ENCODE measurements at places on chromosomes 7 and 10.

DNA sequence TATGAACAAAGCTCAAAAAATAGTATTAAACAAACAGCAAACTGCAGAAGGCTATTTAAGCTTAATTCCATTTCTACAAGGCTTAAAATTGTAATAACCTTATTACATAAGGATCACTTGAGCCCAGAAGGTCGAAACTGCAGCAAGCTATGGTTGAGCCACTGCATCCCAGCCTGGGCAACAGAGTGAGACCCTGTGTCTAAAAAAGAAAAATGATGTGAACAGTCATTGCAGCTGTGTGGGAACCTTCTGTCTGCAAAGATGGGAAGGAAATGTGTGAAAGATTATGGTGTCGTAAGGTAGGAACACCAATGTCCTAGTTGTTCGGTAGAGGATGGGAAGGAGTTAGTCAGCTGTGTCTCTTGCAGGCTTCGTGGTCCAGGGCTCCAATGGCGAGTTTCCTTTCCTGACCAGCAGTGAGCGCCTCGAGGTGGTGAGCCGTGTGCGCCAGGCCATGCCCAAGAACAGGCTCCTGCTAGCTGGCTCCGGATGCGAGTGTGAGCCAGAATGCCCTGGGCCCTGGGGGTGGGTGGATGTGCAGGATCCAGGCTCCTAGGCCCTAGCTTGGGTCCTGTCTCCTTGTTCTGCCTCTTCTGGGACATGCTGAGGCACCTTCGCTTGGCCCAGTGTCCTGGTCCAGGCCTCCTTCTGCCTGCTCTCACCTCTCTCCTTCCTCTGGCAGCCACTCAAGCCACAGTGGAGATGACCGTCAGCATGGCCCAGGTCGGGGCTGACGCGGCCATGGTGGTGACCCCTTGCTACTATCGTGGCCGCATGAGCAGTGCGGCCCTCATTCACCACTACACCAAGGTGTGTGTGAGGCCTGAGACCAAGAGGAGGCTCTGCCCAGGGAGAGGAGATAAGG is 9.1 kb downstream of the C10orf62 start:
- no peak for DNase-seq

- DNase-seq: no peak
Measured at GRCh38 chr10:76723844-76724243, 913.8 kb downstream of the KCNMA1 start.

GRCh38 chr7:2037301-2037807 is 195.4 kb downstream of the MAD1L1 start:
- DNase-seq: no peak

DNA sequence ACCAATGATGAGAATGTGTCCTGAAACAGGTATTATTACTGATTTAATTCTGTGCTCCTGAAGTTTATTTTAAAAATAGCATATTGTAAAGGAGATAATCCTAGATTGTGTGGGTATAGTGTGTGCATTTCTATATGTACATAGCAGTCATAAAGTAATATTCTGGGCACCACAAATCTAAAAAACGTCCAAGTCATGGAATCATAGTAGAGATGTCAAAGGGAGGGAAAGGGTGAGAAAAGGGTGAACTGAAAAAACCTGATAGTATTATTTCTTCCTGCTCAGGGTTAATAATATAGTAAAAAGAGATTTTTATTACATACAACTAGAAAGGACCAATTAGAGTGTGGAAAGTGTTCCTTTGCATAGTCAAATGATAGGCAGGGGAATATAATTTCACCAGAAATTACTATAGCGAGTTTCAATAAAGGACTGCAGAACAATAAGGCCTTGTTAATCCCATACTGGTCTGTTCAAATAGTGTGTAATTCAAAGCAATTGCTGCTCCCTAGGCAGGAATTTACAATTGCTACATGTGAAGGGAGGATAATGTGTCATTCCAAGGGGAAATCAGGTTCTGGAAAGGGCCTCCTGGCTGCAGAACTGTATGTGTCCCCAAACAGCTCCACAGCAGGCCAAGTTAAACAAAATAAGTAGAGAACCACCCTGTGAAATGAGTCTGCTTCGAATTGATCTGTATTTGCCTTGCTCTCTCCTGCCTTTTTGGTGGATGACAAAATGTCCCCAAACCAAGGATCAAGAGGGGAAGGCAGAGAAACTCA is 42.5 kb upstream of the KMT2E start:
- DNase-seq: no peak

GRCh38 chr7:131522325-131522930 is 34.0 kb downstream of the PODXL start:
- no peak for DNase-seq

DNA sequence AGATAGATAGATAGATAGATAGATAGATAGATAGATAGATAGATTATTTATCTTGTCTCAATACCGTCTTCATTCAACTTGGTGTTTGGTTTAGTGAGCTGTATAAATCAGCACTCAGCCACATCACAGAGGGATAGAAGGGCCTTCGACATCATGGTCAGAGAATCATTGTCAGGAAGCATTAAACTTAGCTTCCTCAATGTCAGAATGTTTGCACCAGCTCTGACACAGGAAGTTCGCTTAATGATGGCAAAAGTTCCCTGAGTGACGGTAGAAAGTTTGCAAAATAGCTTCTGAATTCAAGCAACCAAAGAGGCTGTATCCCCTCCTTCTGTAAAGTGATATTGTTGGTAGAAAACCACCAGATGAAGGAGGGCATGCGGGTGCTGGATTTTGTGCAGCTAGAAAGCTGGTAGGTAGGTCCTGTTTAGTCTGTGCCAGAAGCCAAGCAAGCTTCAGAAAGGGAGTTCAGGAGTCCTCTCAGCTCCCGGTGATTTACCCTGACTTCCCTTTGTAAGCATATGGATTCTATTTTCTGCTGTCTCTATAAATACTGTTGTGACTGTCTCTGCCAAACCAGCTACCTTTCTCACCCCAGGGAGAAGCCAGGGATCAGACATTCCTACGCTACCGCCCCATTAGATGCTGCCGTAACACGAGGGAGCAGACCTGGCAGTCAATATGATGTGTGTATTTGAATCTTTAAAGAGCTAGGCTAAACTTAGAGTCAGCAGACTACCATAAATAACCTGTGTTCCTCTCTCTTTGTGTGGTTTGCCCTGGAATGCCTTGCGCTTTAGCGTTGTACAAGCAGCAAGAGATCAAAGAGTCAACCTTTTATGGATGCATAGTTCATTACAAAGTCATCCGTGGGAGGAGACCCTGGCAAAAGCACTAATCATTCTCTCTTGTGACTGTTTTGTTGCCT is 200.5 kb upstream of the KIAA1217 start:
- no peak for DNase-seq

DNA sequence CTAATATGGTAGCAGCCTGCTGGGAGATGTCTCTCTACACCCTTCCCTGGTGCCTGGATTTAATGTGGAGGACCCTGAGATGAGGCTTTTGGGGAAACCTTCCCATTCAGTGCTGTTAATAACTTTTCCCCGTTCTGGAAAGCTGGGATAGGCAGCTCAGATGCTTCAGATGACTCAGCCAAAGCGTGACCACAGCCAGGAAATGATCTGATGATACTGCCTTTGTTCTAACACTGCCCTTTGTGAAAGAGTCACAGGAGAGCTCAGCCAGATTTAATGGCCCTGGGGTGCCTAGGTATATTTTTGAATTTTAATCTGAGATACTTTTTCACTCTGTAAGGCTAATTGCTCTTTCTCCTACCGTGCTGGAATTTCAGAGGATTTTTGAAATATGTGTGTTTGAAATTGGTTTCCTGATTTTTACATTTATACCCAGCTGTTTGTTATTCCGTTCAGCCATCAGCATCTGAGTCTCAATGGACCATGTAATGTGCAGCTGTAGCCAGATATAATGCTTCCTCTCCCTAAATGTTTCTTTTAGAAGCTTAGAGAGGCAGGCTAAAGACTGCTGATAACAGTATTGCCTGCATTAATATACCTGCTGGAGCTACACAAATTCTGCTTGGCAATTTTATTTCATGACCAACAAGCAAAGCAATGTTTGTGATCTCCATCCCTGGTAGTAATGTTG is 17.8 kb downstream of the CELF2 start:
- DNase-seq: no peak

GRCh38 chr7:45073031-45073785 is 15.6 kb downstream of the NACAD start:
- DNase-seq: no peak

GRCh38 chr7:7562736-7563135 is 3.9 kb upstream of the MIOS start:
- no peak for DNase-seq

GRCh38 chr7:8149222-8149621 is 112.7 kb downstream of the ICA1 start:
- DNase-seq: no peak

- DNase-seq: no peak
Measured at GRCh38 chr7:66609176-66609575, 19.5 kb upstream of the KCTD7 start.

GRCh38 chr7:137888241-137888640 is 41.5 kb upstream of the DGKI start:
- DNase-seq: no peak

DNA sequence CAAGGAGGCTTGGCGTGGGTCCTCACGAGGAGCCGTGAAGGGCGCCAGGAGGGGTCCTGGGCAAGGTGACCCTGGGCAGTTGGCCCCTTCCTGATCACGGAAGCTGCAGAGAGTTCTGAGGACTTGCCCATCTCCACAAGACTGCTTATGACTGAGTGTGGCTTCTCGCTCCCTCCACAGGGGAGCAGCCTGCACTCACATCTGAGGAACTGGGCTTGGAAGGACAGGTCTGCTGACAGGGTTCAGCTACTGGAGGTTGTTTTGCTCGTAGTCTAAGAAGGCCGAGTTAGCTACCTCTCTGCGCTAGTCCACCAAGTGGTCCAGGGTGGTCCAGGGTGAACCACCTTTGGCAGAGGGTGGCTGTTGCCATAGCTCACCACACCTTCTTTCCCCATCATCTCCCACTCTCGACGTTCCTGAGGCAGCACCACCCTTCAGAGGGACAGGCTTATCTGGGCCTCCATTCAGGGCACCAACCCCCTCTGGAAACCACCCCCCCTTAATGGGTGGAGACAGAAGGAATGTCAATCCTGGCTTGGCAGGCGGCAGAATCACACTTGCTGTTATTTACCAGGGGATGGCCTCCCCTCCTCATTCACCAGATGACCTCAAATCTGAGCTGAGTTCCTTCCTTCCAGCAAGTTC is 38.2 kb downstream of the FAM53B start:
- DNase-seq: no peak

GRCh38 chr10:105971460-105971859 is 1193.0 kb downstream of the SORCS1 start:
- DNase-seq: no peak

- no peak for DNase-seq
Measured at GRCh38 chr7:128351296-128352152, 7.8 kb upstream of the RBM28 start.

DNA sequence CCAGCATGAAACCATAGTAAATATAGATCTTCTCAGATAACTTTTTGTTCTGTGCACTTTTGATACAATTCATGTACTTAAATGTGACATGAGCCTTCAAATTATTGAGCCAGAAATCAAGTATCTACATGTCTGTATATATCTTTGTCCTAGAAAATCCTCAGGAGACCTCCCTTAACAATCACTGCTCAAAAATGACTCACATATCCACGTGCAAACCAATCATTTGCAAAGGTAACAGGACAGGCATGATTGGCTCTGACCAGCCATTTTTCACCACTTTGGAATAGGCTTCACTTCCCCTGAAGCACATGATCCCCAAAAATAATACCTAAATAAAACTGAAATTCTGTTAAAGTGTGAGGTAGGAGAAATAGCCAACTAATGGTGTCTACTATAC is 902.5 kb downstream of the PCDH15 start:
- DNase-seq: no peak

- no peak for DNase-seq
Measured at GRCh38 chr7:30925913-30926312, 14.3 kb downstream of the AQP1 start.

GRCh38 chr10:100315615-100316014 is 14.4 kb downstream of the PKD2L1 start:
- DNase-seq: no peak

GRCh38 chr10:59904426-59905065 is 1.8 kb downstream of the CCDC6 start:
- DNase-seq: no peak

DNA sequence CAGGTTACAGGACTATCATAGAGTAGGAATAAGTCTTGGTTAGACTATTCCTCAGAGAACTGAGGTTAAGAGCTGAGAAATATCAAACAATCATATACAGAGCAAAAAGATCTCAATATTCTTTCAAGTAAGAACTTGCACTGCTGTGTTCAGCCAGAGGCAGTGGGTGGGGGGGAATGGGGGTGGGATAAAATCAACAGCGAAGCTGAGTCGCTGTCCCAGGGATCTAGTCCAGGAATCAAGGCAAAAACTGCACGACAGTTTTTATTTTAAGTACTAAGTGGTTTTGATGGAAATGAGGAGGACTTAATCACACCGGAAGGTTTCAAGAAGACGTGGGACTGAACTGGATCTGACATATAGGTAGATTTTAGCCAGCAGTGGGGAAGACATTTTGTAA is 159.1 kb downstream of the SRPK2 start:
- DNase-seq: no peak

GRCh38 chr10:45442662-45443061 is 68.6 kb downstream of the ALOX5 start:
- DNase-seq: no peak

DNA sequence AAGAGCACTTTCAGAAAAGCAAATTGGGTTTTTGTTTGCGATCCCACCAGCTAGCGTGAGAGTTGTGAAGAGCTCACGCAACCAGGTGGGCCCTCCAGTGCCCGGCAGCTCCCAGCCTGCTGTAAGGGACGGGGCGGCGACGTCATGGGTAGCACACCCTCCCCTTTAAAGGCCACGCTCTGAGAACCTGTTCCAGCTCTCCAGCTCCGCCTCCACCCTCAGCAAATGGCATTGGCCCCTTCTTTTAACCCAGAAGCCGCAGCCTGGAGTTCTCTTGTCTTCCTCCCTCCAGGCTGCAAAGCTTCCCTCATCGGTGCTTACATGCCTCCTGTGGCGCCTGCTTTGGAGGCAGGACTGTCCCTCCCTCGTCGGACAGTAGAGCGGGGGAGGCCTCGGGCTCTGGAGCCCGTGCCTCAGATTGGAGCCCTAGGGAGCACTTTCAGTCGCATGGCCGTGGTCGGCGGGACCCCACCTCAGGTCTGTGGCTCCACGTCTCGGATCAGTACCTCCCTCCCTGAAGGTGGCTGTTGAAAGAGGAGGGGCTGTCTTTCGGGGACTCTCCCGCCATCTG is 32.9 kb downstream of the WIPI2 start:
- DNase-seq: peak; percentile 46

GRCh38 chr7:138460176-138460648 is at the start of gene TRIM24:
Gene TRIM24, plus strand, starts transcription at chr7:138460259. Its CDS starts 290 bp downstream, at chr7:138460549.
- peak; percentile 100 for DNase-seq

GRCh38 chr7:2354939-2355704 is 495 bp downstream of the EIF3B start:
- no peak for DNase-seq
